ENCODE measurements at places on chromosomes 13 and 19.
A peak's percentile ranks its signal among the peaks of the same experiment; 100 is the strongest.

DNA sequence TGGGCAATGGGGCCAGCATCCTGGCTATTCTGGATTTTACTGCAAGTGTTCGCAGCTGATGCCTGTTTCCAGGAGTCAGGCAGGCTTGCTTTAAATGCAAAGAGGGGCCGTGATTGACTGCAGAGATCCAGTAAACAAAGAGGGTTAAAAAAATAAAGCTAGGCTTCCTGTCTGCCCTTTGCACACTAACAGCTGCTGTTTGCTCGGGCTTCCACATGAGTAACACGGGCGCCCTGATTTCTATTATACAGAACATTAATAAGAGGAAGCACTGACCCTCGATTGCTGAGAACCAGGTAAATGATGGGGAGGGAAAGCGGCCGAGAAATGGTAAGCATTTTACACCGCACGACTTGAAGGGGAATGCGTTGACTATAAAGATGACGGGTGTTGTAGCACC, 254.2 kb upstream of the ZNF507 start:
- no peak for DNase-seq

DNA sequence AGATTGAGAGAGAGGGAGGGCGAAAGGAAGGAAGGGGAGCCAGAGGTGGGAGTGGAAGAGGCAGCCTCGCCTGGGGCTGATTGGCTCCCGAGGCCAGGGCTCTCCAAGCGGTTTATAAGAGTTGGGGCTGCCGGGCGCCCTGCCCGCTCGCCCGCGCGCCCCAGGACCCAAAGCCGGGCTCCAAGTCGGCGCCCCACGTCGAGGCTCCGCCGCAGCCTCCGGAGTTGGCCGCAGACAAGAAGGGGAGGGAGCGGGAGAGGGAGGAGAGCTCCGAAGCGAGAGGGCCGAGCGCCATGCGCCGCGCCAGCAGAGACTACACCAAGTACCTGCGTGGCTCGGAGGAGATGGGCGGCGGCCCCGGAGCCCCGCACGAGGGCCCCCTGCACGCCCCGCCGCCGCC, at the start of gene TNFSF11:
Gene TNFSF11 (plus strand): TSS at position 142 of the 400 bp plus-strand sequence. CDS start 152 bp downstream, at position 294.
- DNase-seq, result peak; percentile 35

- DNase-seq, result no peak
Measured at GRCh38 chr13:46544208-46544607, 8.8 kb upstream of the LRCH1 start.

DNA sequence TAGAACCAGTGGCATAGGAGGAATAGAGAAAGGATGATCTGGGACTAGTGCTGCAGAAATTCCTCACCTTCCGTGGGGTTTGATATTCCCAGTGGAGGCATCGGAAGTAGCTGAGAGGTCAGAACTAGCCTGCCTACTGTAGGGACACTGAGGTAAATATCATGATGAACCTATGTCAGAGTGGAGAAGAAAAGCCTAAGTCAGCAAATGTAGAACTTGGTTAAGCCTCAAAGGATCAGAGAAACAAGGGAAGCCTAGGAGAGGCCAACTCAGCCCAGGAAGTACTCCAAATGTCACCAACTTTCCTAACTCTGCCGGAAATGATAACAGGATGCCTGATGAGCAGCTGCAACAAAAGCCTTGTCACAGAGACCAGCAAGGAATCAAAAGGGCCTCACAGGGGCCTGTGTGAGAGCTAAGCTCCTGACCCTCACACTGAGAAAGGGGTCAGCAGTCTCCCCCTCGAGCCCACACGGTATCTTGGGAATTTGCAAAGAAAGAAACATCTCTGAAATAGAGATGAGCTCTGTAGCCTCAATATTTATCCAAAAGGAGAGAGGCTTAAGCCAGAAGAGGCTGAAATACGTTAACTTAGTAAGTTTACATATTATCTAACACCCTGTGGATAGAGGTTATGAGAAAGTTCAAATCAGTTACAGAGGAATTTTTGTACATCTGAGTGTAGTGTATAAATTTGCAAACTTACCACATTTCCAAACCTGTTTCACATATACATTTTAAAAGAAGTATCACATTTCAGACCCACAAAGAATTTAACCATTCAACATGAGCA, 1064.3 kb downstream of the DIAPH3 start:
- no peak for DNase-seq
